GDM1 (cell line): ENCODE measurements at places on chromosomes 3 and 15.

GRCh38 chr3:8741581-8742261 lies 8.1 kb downstream of the CAV3 start:
- no peak for DNase-seq

DNA sequence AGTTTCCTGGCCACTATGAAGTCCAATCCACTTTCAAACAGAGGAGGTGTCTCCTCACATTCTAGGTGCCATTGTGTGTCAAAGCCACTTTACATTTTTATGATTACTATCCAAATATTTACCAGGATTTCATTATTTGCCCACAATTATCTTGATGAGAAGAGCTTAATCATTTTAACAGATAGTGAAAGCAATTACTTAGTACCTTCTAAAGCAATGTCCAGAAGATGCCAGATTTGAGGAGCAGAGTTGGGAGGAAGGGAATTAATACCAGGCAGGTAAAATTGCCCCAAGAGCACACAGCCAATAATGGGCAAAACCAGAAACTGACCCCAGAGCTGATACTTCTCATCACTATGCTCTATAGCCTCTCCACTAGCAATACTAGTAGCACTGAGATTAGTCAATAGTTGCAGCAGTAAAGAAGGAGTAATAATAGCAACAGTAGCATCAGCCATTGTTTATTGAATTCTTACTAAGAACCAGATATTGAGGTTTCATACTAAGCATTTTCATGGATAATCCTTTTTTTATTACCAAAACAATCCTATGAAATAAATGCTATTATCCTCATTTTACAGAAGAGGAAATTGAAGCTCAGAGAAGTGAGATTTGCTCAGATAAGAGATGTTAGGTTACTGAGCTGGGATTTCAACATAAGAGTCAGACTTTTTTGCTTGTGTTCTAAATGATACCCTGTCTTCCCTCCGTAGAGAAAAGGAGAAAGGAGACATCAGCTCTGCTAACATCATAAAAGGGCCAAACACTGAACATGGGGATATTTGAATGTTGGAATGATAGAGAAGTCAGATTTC lies 509.3 kb upstream of the CFAP20DC start:
- DNase-seq, result no peak

GRCh38 chr3:31022716-31023115 lies 128.3 kb upstream of the GADL1 start:
- DNase-seq, result no peak

DNA sequence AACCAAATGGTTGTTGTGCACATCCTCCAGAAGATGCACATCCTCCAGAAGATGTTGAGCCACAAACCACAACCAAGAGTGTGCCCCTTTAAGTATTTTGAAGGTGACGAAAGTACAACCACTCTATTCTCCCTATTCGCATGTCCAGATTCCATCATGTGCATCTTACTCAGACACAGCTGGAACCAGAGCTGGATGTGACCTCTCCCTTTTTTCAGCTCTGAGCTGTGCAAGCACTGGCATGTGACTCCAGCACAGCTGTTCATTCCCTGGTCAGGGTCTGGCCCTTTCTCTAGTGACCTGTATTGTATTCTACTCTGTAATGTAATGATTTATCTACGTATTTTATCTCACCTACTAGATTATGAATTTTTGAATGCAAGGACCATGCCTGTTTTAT lies 29.3 kb upstream of the DLG1 start:
- no peak for DNase-seq

DNA sequence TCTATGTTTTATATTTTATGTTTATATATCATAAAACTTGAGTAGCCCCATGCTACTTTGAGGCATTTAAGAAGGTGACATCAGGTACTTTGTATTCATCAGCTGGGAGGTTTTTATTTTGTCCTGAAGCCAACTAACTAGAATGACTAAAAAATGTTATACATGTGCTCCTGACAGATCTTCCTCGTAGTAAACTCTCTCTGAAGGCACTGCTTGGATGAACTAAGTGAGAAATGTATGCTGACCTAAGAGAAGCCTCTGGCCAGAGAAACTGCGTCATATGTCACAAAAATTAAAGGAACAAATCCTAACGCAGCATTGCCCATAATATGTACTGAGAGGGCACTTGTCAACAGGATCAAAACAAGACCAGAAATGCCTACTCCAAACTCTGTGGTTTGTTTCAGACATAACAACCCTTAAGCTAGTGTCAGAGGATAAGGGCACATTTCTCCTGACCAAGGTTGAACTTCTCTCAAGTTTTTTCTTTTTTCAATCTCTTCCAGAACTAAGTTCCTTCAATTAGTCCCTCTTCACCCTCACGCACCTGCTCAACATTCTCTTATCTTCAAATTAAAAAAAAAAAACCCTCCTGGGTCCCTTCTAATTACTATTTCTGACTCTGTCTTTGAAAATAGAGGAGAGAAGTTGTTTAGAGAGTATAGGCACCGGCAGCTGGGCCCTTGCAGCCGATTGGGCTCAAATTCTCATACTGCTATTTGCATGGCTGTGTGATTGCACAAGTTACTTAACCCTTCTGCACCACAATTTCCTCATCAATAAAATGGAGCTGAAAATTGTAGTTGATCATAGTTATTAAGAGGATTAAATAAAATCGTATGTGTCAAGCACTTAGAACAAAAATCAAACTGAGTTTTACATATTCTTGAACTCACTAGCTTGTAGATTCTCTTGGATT lies 159.0 kb downstream of the FRMD5 start:
- DNase-seq, result no peak

GRCh38 chr3:147049821-147050220 lies 356.5 kb downstream of the ZIC4 start:
- no peak for DNase-seq

DNA sequence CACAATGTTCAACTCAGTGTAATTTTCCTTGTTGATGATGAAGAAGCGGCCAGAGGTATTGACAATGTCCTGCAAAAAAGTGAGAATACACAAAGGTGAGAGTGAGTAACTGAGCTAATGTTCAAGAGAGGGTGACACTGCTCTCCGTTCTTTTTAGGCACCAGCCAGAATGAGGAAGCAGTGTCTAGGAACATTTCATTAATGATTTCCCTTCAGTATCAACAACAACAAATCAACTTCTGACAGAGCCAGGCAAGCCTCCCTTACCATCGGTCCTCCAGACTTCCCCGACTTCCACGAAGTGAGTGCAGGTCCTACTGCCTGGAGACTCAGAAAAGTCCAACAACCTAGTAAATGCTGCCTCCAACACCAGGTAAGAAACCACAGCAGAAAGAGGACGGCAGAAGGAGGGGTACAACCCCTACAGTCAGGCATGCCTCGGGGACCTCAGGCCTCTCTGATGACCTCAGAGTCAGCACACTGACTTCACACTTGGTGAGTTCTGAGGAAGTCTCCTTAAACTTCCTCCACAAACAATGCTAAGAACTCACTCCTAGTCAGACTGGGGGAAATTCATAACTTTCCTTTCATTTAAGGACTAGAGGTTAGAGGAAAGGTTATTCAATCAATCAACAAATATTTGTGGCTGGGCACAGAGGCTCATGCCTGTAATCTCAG lies 62.7 kb downstream of the NPTN start:
- no peak for DNase-seq

DNA sequence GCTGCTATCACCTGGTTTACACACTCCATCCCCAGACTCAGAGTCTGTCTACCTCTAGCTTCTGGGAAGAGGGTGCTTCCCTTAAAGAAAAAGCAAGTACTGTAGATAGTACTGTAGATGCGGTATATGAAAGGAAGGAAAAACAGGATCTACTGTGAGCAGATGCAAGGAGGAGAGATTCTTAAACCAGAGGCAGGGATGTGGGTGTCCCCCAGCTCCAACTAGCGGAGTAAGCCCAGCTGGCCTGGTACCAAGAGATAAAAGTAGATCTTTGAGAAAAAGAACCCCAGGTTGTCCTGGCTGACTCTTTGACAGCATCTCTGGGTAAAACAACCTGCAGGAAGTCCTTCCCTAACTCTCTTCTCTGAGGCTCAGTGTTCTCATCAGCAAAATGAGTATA lies 523.7 kb upstream of the PROK2 start:
- DNase-seq, result no peak

DNA sequence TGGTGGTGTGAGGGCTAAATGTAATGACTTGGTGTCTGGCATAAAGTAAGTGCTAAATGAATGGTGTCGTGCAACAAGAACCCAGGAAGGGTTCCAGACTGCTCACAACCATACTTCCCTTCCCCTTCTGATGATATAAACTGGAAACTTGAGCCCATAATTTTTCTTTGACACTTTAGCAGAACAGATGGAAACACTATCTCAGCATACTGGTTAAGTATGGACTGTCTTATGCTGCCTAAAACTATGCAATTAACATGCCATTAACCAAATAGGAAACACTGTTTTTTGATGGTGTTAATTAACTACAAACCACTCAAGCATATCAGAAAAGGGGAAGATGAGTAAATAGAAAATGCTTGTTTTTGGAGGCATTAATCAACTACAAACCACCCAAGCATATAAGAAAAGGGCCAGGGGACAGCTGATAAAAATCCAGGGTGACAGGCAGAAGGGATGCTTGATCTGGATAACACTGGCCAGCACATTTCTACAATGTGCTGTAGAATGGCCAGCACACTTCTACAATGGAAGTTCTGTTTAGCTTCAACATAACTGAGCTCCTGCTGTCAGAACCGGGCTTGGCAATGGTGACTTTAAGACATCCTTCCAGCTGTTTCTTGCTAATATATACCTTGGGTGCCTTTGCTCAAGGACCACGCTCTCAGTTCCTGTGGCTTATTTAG lies 85.5 kb upstream of the FAM3D start:
- no peak for DNase-seq

DNA sequence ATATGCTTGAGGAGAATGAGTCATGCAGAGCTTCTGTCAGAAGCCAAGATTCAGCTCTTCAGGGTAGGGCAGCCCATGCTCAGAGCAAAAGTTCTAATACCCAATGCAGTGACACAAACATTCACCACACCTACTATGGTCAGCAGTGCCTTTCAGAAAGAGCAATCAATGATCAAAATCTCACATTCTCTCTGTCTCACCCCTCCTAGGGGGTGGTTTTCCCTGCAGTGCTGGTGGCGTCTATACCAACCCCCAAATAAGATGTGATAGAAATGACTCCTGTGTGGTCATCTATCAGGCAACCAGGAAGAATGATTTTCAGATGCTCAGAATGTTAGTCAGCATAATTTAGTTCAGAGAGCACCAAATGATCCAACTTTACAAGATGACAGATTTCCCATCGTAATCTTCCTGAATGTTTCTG lies 385.3 kb downstream of the NTRK3 start:
- DNase-seq, result no peak
